ENCODE measurements at places on chromosomes 7 and 10.
A peak's percentile ranks its signal among the peaks of the same experiment; 100 is the strongest.

DNA sequence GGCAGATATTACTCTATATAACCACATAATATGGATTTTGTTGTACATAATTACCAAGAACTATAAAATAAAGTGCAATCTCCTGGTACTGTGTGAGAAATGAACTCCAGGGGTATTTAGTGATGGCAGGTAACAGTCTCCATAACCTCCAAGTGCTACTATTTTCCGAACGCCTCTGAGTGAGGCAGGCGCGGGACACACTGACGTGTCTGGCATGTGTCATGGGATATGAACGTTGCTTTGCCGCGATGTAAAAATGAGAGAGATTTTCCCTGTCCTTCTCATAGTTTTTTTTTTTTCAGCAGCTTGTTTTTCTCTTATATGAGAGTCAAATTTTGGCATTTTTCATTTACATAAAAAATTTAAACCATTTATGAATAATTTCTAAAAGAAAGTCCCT, 3.6 kb downstream of the ADARB2 start:
- no peak for DNase-seq

GRCh38 chr10:68586606-68587305, 26.6 kb downstream of the TET1 start:
- DNase-seq = no peak

GRCh38 chr10:81108516-81109199, 571.0 kb downstream of the SH2D4B start:
- DNase-seq = no peak

GRCh38 chr10:95485056-95485844, 75.9 kb downstream of the SORBS1 start:
- no peak for DNase-seq

DNA sequence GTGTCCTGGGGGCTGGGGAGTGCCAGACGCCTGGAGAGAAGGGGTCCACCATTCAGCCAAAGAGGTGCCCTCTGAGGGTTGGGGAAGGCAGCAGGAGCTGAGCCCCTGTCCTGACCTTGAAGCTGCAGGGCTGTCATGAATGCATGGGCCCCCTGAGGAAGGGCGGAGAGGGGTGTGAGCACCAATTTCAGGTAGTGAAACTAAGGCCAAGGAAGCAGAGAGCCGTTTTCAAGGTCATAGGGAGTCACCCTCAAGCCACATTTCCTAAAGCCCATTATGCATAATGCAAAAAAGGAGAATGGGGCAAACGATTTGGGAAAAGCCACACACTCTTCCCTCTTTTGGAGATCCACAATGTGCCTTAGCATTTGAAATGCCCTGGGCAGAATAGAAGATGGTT, 37.2 kb downstream of the FIGNL1 start:
- no peak for DNase-seq

DNA sequence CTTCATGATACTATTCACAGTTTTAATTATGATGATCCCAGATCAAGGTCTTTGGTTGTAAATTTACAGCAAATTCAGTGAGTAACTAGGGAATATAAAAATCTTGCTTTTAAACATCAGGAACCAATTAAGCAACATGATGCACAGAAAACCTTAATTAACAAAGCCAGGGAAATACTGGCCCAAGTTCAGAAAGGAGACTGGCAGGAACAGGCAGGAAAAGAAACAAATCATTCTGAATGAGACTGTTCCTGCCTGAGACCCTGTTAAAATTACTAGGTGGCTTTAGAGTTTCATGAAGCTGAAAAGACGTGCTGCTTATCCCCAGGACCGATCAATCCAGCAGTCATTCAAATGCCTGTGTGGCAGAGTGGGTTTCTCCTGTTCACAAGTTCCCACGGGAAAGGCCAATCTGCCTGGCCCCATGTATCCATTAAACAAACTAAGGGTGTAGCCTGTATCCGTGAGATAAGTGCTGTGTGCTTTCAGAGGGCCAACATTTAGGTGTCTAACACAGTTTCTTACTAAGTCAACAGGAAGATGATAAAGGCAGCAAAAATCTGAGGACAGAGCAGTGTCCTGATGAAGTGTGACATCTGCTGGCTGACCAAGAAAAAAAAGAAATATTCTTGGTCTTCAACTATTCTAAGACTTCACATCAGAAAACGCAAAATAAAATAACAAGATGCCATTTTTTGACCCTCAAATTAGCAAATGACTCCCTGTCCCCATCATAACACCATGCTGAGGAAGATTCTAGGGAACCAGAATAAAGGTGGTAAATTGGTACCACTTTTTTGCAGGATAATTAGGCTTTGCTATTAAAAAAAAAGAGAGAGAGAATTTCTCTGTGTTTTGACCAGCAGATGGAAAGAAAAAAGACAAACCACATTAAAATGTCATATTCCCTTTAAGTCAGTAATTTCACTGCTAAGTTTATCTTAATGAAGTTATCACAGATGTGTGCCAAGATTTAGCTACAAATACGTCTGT, 34.2 kb downstream of the PUS7 start:
- DNase-seq = no peak

- peak; percentile 44 for DNase-seq
Measured at GRCh38 chr7:74449809-74450397, 3.8 kb upstream of the GTF2IRD1 start.

DNA sequence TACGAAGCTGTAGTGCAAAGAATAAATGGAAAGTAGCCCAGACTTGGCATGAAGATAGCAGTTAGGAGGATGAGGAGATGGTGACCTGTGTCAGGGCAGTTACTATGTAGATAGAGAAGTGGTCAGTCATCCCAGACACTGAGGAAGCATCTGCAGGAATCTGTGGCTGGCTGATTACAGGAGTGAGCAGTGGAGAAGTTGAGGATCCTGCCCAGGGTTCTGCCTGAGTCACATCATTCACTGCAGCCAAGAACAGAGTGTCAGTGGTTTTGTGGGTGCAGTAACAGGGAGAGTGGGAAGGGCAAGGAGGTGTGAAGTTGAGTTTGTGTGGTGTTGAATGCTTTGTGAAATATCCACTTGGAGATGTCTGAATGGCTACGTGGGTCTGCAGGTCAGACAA, 676.4 kb upstream of the NRP1 start:
- no peak for DNase-seq

GRCh38 chr10:130807721-130808120, 503.8 kb downstream of the TCERG1L start:
- DNase-seq = no peak

DNA sequence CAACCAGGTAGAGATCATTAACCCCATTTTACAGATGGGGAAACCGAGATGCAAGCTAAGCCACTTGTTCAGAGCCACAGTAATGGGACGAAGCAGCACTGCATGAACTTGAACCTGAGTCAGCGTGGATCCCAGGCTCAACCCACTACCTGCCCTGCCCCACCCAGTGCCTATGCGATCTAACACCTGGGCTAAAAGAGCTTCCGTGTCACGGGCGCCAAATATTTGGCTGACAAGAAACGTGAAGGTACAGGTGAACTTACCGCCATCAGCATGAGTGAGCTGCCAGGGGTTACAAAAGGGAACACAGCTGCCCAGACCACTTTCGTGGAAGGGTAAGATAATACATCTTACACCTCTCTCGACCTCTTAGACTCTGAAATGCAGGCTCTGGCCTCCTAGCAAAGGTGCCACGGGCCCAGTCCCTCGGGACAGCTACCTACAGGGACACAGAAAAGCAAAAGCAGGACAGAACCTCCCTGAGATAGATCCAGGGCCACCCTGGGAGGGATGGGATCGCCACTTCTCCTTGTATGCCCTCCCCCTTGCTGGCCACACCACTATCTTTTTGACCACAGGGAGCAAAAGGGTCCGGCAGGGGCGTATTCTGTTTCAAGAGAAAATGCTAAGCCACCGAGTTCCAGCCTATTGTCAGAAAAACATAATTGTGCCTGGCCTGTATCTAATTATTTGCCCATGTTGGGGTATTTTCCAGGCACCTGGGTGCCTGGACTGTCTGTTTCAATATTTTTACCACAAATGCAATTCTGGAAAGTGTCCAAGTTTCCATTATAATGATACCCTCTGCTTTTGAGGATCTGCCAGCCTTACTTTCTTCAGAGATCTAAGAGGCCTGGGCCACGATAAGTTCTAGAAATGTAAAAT, 6.4 kb downstream of the CHST15 start:
- no peak for DNase-seq

- DNase-seq = no peak
Measured at GRCh38 chr10:61364619-61365018, 88.6 kb downstream of the TMEM26 start.

GRCh38 chr10:30166929-30167328, 107.5 kb upstream of the JCAD start:
- DNase-seq = no peak

- no peak for DNase-seq
Measured at GRCh38 chr7:47778153-47778661, 170.1 kb downstream of the PKD1L1 start.

DNA sequence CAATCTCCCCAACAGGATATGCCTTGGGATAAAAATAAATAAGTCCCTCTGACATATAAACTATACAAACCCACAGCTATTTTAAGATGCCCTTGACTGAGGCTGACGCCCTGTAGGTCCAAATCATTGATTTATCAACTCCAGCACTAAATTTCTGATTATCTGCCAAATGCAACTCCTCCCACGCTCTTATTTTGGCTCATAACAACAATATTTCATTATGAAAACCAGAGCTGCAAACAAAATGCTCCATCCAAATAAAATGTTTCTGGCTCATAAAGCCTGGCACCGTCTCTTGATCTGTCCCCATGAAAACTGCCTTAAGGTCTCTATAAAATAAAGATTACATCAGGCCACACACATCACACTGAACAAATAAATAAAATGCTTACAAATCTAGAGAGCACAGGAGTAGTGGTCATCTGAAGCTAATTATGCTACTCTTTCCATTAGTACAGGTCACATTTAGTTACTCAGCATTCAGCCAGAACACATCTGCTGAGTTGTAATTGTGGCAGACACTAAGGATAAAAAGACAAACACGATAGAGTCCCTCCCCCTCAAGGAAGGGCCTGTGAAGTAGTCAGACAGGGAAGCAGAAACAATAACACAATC, 28.8 kb downstream of the CACUL1 start:
- DNase-seq = no peak

GRCh38 chr10:105259201-105259600, 618.1 kb downstream of the SORCS3 start:
- no peak for DNase-seq

- no peak for DNase-seq
Measured at GRCh38 chr10:122147663-122148062, 123.4 kb upstream of the BTBD16 start.

GRCh38 chr10:129793996-129794395, 170.1 kb downstream of the EBF3 start:
- DNase-seq = no peak

GRCh38 chr7:87328281-87328680, 17.2 kb upstream of the CROT start:
- no peak for DNase-seq

- DNase-seq = no peak
Measured at GRCh38 chr10:122145113-122145512, 126.0 kb upstream of the BTBD16 start.

- no peak for DNase-seq
Measured at GRCh38 chr10:13904064-13904463, 317.3 kb downstream of the PRPF18 start.

GRCh38 chr10:117666166-117666565, 123.6 kb downstream of the EMX2 start:
- DNase-seq = no peak

- DNase-seq = no peak
Measured at GRCh38 chr7:102424787-102425218, 8.6 kb upstream of the ORAI2 start.

DNA sequence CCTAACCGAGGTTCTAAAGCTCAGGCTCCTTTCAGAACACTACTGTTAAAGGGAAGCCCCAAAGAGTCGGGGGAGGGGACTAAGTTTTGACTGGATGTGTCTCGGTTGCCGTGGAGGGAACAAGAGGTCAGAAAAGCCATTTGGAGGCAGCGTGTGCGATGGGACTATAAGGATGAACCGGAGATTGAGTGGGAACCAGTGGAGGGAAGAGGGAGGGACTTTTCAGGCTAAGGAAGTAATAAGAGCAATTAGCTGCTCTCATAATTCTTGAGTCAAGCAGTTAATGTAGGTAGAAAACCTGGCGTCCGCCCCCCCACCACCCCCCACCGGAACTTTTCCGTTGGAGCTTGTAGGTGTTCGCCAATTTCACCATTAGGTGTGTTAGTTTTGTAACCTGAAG, 491 bp upstream of the AKAP9 start:
- peak; percentile 44 for DNase-seq

GRCh38 chr10:25556457-25556856, 377.6 kb upstream of the MYO3A start:
- no peak for DNase-seq

DNA sequence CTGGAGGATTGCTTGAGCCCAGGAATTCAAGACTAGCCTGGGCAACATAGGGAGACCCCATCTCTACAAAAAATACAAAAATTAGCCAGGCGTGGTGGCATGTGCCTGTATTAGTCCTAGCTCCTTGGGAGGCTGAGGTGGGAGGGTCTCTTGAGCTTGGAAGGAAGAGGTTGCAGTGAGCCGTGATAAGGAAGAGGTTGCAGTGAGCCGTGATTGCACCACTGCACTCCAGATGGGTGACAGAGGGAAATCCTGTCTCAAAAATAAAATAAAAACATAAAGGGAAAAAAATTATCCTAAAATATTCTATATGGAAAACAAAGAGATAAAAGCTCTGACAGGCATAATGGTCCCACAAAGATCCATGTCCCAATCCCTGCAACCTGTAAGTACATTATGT, 87.9 kb upstream of the KAT6B start:
- DNase-seq = no peak

GRCh38 chr7:5423976-5424748, 528 bp upstream of the TNRC18 start:
- peak; percentile 46 for DNase-seq

DNA sequence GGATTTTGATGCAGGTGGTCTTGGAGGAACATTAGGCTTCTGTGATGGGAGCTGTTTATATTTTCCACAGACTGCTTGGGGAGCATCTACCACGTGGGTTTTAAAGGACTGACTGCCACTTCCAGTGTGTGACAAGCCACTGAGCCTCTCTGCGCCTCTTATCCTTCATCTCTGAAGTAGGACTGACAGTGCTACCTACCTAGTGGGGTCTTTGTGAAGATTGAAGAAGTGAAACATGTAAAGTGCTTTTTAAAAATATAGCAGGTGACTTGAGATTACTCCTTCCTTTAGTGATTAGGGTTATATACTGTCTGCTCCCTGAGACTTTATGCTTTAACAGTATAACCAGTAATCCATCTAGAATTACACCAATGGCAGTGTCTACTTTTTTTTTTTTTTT, 29.9 kb downstream of the NKX2-3 start:
- DNase-seq = no peak

- DNase-seq = no peak
Measured at GRCh38 chr10:63457594-63457993, 8.2 kb downstream of the JMJD1C start.

DNA sequence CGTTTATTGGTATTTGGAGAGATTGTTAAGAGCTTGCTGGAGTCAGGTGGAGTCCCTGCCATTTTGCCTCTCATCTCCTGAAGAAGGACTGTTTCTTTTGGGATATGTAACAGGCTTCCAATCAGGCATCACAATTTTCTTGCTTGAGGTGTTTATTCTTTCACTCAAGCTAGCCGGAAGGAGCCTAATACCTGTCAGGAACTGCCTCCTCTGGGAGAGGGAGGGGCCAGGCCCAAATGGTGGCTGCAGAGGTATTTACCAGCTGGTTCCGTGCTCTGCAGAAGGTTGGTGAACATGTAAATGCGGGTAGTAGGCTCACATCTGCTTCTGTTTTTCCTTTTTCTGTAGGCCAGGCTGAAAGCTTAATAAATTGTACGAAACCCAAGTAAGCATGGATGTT, 114.0 kb downstream of the TCF7L2 start:
- no peak for DNase-seq
